ENCODE measurements at places on chromosomes 1 and 21. TPM values are rescaled to one million over a fixed set of nuclear protein-coding genes. Genes with fewer than 3 reads are reported as not detected.

- DNase-seq, result no peak
Observed at GRCh38 chr1:106620521-106620954, 435.9 kb upstream of the PRMT6 start.

GRCh38 chr21:17585875-17586450, 26.7 kb downstream of the BTG3 start:
- no peak for DNase-seq

DNA sequence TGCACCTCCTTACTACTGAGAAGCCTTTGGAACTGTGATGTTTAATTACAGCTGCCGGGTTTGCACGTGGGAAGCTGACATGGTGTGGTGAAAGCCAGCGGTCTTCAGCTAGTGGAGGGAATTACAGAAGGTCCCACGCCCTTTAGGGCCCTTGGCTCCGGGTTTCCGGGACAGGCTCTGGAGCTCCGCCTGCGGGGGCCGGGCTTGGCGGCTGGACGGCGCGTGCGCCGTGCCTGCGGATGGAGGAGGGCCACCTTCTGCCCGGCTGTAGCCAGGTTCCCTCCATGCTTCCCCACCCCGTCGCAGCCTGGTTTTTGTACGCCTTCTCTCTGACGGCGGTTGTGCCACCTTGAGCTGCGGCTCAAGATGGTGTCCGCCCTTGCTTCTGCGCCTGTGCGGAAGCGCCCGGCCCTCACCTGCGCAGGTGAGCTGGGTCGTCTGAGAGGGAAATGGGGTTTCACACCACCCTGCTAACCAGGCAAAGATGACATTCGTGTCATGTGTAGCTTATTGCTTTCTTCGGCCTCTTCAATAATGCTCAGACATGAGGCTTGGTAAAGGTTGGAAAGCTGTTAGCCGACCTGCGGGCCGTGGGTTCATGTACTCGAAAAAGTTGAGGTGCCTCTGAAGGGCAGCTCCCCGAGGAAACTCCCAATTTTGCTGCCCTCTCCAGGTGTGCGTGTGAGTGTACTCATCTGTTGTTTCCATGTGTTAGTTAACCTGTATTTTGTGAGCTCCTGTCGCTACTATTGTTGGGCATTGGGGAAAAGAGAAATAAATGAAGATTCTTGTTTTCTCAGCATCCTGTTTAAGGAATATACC, 36.6 kb upstream of the OPRD1 start:
- peak; percentile 95 for DNase-seq

- no peak for DNase-seq
Observed at GRCh38 chr1:147719029-147719698, 41.2 kb downstream of the GJA5 start.

- DNase-seq, result peak; percentile 76
Observed at GRCh38 chr1:46204406-46204742, 1.2 kb downstream of the LURAP1 start.

- peak; percentile 6 for DNase-seq
Observed at GRCh38 chr1:201266774-201267173, 16.5 kb upstream of the PKP1 start.

- no peak for DNase-seq
Observed at GRCh38 chr1:67874501-67875111, 41.3 kb upstream of the GNG12 start.

Gene SYTL1
- total RNA-seq, result 1.9 TPM

Gene SLC45A1
- 5.6 TPM for total RNA-seq

Gene CD84
- 6.9 TPM for total RNA-seq

Gene RCAN1
- 180 TPM for total RNA-seq

DNA sequence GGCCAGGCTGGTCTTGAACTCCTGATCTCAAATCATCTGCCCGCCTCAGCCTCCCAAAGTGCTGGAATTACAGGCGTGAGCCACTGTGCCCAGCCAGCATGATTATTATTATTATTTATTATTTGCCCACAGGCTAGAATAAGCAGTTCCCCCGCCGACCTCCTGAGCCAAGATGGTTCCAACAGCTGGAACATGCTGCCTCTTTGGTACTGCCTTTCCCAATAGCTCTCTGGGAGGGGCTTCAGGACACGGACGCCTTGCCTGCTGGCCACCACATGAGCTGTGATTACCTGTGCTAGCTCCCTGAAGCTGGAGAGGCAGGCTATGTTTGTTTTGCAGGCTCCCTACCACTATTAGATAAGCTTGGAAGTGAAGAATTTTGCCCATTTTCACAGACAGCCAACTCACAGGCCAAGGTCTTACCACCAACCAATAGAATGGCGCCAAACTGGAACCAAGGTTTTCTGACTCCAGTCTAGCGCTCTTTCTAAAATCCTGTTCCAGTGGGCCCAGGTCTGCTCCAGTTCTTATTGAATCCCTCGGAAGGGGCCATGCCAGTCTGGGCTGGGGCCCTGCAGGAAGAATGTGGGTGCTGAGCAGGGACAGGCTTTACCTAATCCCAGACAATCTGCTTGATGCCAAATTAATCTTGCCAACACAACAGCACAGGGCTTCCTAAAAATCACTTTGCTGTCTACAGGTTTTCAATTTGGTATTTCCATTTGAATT, 2.1 kb upstream of the GPR61 start:
- DNase-seq, result no peak

DNA sequence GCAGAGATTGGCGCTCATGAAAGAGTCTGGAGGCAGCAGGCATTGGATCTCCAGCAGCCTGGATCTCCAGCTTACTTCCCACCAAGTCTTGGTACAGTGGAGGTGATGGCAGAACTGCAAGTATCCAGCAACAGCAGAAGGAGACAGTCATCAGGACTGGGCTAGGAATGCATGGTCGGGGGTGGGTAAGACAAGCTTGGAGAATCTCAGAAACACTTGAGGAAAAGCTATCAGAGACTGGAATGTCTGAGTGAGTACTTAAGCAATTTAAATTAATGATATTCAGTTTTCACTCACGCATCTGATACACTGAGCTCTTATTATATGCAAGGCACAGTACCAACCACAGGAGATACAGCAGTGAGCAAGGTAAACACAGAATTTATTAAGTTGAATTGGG, 9.8 kb downstream of the TMEM35B start:
- DNase-seq, result no peak

DNA sequence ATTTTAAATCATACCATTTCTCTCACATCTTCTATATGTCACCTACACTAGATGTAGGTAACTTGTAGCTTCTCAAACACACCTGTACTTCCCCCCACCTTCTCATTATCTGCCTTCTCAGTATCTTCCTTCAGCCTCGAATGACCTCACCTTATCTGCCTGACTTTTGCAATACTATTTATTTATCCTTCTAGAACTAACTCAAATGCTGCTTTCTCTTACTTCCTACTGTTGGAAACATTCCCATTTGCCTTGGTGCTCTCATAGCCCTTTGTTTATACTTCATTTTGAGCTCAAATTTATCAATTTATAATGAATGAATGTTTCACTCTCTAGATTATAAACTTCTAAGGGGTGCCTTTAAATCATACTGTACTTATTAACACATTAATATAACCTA, 50.4 kb upstream of the KIAA1614 start:
- DNase-seq, result no peak

Gene SYT14
- not detected for total RNA-seq

DNA sequence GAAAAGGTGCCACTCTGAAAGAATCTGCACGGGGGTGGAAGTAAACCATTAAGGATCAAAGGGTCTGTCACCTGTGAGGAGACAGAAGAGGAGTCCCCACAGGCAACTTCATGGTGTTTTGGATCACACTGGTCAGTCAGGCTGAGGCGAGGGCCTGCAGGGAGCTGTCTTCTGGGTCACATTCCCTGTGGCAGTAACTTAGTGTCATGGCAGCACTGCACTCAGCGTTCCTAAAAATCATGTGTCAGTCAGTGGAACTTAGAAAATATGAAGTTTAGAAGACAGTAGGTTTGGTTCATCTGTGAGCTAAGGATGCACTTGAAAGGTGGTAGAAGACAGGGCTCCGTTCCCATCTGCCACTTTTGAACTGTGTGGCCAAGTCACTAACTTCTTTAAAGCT, 43.5 kb upstream of the CD101 start:
- DNase-seq, result no peak

- peak; percentile 62 for DNase-seq
Observed at GRCh38 chr1:29519788-29520110, 283.4 kb downstream of the PTPRU start.

DNA sequence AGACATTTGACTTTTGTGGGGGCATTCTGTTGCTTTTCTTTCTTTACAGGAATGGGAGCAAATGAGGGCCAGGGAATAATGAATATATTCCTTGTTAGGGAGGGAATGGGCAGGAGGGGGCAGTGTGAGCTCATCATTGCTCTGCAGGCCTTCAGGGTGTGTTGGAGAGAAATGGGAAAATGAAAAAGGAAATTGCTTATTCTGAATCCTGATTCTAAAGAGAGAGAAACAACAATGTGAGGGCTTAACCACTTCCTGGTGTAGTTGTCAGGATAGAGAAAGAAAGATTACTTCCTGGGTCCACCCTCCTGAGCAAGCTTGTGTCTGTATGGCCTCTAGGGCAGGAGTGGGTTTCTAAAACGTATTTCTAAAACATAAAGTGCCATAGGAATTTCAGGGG, 28.3 kb downstream of the VANGL2 start:
- no peak for DNase-seq

DNA sequence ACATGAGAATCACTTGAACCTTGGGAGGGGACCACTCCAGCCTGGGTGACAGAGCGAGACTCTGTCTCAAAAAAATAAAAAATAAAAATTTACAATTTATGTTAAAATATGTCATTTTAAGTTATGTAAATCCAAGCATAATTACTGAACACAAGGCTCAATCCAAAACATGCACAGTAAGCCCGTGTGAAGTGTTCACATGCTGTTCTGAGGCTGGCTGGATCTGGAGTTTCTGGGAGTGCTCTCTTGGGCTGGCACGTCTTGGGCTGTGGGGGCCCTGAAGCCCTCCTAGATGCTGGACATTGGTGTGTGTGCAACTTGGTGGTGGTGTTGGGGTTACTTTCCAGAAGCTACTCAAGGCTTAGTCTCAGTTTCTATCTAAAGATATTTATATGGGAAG, 25.2 kb downstream of the ADARB1 start:
- DNase-seq, result no peak

DNA sequence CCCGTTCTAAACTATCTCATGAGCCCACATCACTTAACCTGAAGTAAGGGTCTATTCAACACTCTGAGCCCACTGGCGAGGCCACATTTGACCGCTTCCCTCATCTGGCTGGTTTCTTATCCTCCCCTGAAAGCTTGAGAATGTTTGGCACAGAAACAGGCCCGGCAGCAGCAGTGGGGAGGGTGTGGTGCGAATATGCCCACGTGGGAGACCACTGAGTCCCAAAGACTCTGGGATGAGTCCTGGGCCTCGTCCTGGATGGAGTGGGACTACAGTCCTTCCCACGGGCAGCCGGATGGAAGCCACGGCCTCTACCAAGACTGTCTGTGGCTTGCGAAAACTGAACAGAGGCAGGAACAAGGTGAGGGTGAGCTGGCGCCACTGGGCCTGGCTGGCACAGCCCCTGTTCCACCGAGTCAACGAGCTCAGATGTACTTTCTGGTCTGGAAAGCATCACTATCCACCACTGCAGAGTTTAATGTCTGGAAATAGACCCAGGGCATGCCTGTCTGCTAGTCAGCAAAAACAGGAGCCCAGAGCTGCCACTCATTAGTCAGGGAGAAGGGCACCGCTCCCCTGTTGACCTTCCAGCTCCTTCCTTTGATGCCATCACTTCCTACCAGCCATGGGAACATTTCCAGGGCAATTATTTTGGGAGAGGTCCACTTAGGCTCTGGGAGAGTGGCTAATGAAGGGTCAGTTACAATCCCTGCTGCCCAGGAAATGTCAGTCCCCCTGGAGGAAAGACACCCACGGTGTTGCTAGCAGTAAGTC, 386.6 kb downstream of the MATN1 start:
- peak; percentile 48 for DNase-seq

Gene AQP10
- 0.24 TPM for total RNA-seq

DNA sequence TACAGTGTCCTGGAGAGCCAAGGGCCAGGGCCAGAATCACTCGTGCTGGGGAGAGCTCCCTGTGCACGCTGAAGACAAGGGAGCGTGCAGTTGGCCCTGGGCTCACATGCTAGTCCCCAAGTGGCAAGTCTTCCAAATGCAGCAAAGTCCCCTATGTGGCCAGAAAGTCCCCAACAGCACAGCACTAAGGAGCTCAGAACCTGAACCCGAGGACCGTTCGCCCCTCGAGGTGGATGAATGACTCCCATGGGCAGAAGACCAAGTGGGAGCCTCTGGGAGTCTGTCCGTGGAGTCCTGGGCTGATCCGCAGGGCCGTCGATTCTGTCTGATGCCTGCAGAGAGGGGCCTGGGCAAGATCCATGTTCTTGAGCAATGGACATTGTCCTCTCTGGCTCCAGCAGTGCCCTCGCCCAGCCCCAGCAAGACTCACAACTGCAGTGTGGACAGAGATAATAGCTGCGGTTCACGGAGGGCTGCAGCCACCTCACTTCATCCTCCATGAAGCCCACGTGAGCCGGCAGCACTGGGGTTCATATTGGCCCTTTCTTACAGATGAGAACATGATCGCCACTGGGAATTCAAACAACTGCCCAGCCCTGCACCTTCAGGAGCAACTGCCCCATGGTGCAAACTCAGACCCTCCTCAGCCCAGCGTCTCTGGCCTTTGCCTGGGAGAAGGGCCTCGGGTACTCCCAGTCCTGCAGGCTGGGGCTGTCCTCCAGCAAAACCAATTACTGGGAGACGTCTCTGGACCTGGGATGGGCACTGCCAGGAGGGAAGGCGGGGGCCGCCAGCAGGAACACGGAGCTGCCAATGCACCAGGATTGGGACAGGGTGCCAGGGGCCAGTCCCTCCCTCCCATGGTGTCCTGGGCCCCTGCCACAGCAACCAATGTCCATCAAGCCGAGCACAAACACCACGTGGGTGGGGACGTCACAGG, 243.7 kb downstream of the NPHP4 start:
- DNase-seq, result peak; percentile 73

Gene FAM3B
- 0.60 TPM for total RNA-seq

DNA sequence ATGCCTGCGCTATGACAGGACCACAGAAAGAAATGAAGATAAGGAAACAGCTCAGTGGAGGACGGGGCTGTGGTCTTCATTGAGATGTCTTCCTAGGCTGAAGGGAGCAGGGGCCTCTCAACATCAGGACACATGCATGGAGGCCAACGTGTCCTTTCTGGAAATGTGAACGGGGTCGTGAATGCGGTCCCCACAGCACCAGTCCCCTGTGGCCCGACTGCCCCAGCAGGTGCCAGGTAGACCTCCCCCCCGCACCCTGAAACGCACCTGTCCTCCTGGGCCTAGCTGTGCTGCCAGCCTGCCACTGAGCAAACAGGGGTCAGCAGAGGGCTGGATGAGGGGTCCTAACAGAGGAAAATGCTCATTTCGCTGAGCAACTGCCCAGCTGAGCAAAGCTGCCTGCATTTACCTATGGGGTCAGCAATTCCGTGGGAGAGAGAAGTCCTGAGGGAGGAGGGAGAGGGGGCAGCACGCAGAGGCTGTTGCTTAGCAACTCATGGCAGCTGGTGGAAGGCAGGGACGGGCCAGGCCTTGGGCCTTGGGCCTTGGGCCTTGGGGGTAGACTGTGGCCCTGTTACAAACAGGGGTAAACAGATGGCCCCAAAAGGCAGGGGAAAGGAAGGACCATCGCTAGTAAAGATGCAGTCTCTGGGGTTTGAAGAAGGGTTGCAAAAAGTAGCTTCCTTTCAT, 77.4 kb downstream of the NPHP4 start:
- DNase-seq, result peak; percentile 71

GRCh38 chr1:20071416-20071815, 1.4 kb downstream of the PLA2G5 start:
- DNase-seq, result no peak
